AG04449 (cell line): ENCODE measurements at places on chromosomes 2 and 18.
A peak's percentile ranks its signal among the peaks of the same experiment; 100 is the strongest.

GRCh38 chr2:54632733-54633692, 90.4 kb upstream of the EML6 start:
- no peak for DNase-seq

DNA sequence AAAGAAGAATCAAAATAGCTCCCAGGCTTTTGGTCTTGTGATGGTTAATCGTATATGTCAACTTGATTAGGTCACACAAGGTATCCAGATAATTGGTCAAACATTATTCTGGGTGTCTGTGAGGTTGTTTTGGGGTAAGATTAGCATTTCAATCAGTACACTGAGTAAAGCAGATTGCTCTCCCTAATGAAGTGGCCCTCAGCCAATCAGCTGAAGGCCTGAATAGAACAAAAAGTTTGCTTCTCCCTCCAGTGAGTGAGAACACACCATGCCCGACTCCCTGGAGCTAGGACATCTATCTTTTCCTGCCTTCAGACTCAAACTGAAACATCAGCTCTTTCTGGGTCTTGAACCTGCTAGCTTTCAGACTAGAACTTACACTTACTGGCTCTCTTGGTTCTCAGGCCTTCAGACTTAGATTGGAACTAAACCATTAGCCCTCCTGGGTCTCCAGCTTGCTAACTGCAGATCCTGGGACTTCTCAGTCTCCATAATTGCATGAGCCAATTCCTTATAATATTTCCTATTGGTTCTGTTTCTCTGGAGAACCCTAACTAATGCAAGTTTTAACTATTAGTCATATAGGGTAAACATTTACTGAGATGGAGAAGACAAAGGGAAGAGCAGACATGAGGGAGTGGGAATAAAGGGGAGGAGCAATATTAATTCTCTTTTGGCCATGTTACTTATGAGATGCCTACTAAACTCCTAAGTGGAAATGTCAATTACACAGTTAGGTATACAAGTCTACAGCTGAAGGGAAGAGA, 25.5 kb downstream of the LNPK start:
- DNase-seq: no peak

DNA sequence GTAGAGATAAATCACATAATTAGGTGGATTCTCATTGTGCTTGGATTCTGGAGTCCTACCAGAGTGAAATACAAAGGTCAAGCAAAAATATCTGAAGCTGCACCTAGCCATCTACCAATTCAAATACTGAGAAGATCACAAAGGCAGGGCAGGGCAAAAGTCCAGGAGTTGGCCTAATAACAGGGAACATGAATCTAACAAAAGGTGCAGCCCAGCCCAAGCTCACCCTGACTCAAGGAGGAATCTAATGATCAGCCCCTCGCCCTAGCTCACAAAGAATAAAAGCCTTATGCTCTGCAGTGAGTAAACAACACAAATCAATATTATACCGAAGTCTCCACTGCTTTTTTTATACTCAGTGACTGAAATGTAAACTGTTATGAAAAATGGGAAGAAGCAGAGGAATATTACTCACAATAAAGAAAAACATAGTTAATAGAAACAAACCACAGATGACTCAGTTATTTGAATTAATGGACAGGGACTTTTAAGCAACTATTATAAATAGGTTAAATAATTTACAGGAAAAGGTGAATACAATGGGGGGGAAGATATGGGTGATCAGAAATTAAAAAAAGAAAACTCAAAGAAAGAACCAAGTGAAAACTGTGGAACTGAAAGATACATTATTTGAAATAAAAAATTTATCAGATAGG, 49.5 kb downstream of the ANTXR1 start:
- no peak for DNase-seq

DNA sequence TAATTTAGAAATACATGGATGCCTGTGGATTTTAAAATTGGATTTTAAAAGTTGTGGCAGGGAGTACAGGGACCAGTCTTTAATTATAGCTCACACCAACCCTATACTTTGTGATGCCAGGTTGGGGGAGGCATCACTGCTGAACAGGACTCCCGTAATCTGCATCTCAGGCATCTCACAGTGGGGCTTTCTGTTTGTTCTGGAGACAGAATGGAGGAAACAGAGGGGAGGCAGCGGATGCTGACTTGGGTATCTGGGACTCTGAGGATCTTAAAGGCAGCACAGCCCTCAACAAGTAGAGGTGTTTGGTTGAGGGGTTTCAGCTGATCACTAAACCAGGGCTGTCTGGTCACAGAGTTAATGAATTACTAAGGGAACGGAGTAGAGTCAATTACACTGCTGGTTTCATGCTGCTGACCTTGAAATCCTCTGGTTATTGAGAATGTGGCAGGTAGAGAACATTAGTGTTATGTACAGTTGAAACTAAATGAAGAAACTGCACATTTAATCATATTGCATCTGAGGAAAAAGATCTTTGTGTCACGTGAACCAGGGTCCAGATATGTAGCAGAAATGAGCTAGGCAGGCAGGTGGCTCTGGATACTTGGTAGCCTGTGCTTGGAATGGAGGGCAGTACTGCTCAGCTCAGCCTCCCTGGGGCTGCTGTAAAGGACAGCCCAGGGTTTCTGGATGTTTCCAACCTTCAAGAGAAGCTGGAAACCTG, 40.3 kb downstream of the FHOD3 start:
- no peak for DNase-seq

DNA sequence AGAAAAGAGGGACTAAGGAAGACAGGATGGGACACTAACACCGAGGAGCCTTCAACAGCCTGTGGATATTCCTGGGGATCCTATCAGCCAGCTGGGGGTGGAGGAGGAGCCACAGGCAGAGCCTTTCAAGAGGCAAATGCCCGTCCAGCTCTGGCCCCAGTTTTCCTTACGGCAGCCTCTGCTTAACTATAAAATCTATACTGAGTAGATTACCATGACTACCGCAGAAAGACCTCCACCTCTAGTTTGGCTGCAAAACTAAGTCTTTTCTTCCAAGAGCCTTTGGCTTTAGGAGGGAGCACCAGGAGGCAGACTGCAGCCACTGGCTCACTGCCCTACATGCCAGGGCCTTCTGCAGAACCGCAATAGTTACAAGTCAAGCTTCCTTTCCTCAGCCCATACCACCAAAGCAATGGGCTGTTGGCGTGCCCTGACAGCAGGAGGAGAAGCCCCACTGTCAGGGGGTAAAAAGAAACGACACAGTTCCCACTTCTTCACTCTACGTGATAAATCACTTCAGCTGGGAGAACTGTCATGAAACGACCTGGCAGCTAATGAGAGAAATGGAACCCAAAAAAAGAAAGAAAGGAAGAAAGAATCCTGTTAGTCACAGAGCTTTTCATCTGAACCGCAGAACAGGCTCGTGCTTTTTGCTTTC, 25.1 kb upstream of the CREB1 start:
- DNase-seq: peak; percentile 67

DNA sequence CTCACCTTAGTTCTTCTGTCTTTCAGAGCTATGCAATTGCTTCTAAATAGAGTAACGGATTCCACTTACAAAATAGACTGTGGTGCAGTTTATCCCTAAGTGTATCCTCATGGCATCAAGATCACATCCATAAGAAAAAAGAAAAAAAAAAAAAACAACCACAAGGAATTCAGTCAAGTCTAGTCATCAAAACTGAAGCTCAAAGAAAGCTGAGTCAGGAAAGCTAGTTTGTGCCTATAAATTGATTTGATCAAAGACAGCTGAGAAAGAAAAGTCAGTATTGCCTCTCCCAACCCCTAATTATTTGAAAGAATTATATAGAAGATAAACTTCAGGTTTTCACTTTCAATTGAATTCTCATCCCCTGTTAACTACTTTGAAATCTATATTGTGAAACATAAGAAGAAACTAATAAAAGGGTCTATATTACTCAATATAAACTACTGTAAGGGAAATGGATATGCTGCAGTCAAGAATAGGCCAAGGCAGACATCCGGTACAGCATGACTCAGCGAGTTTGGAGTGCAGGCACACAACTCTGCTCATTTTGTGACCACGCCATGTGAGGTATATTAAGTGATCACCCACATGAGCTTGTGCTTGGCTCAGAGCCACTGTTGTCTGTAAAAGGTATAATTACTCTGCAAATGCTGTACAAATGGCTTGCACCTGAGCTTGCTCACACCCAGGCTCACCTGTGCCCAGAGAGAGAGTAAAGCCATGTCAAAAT, 568.1 kb upstream of the CRIM1 start:
- no peak for DNase-seq

- DNase-seq: no peak
These were observed 15.0 kb downstream of the CDH20 start for GRCh38 chr18:61348230-61348629.

DNA sequence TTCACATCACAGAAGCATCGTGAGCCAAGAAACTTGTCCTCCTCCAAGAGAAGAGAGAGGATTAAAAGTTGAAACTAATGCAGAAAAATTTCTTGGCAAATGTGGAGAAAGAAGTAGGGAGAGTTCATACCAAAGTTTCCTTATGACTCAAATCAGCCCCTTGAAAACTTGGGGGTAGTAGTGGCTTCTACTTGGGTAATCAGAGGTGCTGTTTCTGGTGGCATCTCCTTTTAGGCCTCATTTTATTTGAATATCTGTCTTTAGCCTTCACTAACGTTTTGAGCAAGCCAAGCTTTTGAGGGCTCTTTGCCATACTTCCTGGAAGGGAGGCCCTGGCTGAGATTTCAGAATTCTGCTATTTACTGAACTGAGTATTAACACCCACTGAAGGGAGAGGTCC, 515.3 kb upstream of the MEX3C start:
- no peak for DNase-seq

- no peak for DNase-seq
These were observed 280.2 kb downstream of the CTNNA2 start for GRCh38 chr2:79793006-79793405.

DNA sequence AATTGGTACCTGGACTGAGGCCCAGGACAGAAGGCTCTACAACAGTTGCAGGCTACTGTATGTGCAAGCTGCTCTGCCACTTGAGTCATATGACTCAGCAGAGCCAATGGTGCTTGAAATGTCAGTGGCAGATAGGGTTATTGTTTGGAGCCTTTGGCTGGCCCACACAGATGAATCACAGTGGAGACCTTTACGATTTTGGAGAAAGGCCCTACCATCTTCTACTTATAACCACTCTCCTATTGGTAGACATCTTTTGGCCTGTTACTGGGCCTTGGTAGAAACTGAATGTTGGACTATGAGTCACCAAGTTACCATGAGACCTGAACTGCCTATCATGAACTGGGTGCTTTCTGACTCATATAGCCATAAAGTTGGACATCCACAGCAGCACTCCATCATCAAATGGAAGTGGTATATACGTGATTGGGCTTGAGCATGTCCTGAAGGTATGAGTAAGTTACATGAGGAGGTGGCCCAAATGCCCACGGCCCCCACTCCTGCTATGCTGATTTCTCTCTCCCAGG, 88.9 kb upstream of the NRXN1 start:
- DNase-seq: no peak

GRCh38 chr2:210591663-210592062, 35.3 kb downstream of the CPS1 start:
- DNase-seq: no peak

GRCh38 chr2:195658541-195658890, 1.5 kb downstream of the SLC39A10 start:
- no peak for DNase-seq

DNA sequence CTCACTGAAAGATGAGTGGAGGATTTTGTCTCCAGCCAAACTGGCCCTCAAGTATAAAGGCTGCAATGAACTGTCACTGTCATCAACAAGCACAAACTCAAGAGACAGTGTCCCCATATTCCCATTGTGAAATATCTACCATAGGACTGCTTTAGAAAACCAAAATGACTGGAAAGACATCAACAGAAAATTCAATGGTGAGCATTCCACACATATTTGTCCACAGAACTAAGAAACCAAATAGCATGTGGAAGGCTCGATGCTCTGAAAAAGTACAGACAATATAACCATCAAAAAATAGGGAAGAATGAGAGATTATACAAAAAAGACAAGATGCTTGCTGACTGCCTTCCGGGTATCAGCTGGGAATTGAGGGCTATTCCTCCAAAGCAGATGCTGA, 37.6 kb downstream of the TGFBRAP1 start:
- DNase-seq: no peak

DNA sequence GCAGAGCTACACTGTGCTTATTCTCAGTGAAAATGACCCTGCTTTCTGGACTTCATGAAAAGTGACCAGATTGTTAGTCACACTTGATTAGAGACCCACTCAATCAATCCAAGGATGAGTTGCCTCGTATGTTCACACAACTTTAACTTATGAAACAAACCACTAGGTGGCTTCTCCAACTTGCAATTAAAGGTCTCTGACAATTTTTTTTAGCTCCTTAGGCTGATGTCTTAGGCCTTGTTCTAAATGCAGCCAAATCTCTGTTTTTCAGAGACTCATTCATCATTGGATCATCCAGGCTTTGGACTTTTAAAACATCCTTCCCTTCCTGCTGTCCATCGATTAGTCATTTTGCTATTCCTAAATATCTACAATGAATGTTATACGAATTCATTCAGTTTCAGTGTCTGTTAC, 63.4 kb downstream of the MREG start:
- DNase-seq: no peak

- no peak for DNase-seq
These were observed 233.4 kb upstream of the COPS8 start for GRCh38 chr2:236852100-236852976.

GRCh38 chr2:171810422-171811244, 83.4 kb downstream of the SLC25A12 start:
- DNase-seq: no peak

DNA sequence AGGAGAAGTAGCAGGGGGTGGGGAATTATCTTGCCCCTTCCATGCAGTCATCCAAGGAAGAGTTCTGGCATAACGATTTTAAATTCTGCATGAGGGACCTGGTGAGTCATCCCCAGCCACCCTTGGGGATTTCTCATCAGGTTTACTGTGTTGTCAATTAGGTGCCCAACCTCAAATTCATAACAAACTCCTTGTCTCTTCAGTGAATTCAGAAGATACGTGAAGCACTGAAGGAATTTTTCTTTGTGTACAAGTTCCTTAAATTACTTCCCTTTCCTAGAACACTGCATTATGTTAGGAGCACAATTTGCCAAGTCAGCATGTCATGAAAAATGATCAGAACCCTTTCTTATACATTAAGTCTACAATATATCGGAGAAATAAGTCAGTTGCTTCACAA, 70.8 kb upstream of the NOSTRIN start:
- no peak for DNase-seq

DNA sequence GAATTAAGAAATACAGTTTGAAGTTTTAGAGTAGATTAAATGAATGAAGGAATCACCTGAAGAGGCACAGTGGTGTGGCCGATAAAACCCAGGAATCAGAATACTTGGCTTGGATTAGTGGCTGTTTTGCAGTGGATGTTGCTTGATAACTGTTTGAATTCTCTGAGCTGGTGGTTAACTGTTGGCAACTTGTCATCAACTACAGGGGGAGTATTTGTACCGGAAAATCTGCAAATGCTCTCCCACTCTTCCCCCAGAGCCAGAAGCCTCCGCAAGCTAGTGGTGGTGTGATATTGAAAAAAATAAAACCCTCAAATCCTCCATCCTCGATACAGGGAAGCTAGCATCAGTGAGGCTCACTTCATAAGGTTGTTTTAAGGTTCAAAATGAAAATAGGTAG, 326.7 kb downstream of the DPP10 start:
- DNase-seq: no peak
